ENCODE measurements at places on chromosomes 2 and 18. TPM values are rescaled to one million over a fixed set of nuclear protein-coding genes. Genes with fewer than 3 reads are reported as not detected.

DNA sequence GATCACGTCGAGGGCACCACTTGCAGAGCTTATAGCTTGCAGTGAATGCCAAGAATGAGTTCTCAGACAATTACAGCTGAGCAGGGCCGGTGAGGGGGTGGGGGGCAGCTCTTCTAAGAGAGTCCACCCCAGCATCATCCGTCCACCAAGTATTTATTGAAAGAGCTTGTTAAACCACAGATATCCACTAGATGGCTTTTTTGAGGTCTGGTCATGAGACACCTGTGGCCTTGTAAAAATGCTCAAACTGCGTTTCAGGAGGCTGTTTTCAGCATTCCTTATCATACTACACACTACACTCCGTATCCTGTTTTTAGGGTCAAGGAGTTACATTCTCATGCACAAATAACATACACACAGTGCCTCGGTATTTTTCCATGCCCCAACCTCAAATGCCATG is 51.5 kb downstream of the DNAJC10 start:
- no peak for DNase-seq

GRCh38 chr2:240392084-240392947 is 43.1 kb upstream of the GPC1 start:
- no peak for DNase-seq

DNA sequence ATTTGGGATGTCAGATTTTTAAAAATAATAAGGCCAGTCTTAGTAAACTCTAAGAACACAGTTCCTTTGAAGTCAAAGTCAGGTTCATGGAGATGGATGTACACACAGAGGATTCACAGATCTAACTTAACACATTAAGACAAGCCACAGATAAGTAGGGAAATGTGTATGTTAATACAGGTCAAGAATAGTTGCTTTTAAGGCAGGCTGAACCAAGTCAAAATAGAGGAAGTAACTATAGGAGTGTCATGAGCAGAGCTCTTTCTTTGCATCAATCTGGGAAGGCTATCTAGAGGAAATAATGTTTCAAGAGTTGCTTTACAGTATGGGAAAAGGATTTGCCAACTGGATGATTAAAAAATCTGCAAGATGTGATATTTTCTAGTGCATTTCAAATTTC is 128.0 kb upstream of the FBXO11 start:
- DNase-seq, result no peak

DNA sequence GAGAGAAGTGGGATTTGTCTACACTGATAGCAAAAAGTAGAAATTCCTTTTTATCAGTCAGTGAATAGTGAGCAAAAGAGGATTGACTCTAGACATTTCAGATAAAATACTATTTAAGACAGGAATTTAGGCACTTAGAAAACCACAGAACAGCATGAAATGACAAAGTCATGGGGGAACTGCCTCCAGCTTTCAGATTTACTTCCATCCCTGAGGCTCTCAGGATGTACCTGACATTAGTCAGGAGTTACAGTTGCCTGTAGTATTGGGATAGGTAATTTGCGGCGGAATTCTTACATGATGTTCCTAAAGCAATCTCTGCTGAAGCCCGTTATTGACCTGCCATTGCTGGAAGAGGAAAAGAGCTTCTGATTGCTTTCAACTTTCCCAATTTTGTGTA is 337.1 kb upstream of the MAP2 start:
- DNase-seq, result no peak

GRCh38 chr2:10097352-10098148 is 17.3 kb upstream of the CYS1 start:
- DNase-seq, result peak; percentile 71

GRCh38 chr18:75161256-75162028 is 47.5 kb downstream of the PTGR3 start:
- peak; percentile 52 for DNase-seq

DNA sequence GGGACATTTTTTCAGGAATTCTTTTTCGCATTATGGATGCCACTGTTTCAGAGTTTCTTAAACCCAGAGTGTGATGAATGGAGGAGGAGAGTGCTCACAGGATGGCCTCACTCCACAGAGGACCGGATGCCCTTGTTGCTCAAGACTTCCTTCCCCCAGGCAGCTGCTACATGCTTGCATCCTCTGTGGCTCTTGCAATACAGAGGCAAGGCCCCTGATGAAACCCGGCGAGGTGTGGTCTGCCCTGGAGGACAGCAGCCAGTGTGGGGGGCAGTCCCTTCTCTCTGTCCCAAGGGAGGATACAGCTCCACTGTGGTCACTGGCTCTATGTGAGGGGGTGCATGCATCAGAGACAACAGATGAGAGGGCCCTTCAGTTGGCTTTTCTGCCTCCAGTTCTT is 109.6 kb downstream of the SH3RF3 start:
- no peak for DNase-seq

DNA sequence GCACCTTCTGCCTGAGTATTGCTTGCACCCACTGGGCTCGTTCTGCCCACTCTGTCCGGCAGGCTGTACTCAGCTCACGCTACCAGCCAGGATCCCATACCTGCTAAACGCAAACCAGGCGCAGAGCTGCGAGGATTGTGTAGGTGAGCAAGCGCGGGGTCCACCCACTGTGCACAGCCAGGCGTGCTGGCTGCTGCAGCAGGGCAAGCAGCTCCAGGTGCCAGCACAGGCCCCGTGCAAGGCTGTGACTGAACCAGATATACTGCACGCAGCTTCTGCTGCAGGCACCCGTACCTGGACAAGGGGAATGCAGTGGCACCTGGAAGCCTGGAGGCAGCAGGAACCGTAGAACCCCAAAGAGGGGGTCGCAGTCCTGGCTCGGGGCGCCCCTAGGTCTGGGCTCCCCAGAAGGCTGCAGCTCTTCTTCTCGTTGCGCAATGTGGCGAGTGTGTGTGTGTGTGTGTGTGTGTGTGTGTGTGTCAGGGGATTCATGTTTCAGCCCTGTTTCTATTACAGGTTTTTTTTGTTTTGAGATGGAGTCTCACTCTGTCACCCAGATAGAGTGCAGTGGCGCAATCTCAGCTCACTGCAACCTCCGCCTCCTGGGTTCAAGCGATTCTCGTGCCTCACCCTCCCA is 46.1 kb upstream of the RAB1A start:
- no peak for DNase-seq

Gene SERPINB3
- total RNA-seq, result not detected
